ENCODE measurements at places on chromosomes 16 and 17. TPM values are rescaled to one million over a fixed set of nuclear protein-coding genes. Genes with fewer than 3 reads are reported as not detected.

GRCh38 chr17:6057562-6057961 is 12.6 kb upstream of the WSCD1 start:
- no peaks in the 10 kb centered on the region for H3K36me3 ChIP-seq
- no peak overlapping the region for H3K27ac ChIP-seq
- no peaks in the 10 kb centered on the region for H3K27me3 ChIP-seq
- H3K4me3 ChIP-seq: no peak overlapping the region
- no peak for DNase-seq

GRCh38 chr16:50259334-50260205 is 6.8 kb upstream of the ADCY7 start:
- DNase-seq: peak; percentile 48
- no peaks in the 10 kb centered on the region for H3K36me3 ChIP-seq
- H3K4me1 ChIP-seq: no peaks in the 10 kb centered on the region
- H3K27ac ChIP-seq: no peak overlapping the region
- no peak overlapping the region for H3K4me3 ChIP-seq

DNA sequence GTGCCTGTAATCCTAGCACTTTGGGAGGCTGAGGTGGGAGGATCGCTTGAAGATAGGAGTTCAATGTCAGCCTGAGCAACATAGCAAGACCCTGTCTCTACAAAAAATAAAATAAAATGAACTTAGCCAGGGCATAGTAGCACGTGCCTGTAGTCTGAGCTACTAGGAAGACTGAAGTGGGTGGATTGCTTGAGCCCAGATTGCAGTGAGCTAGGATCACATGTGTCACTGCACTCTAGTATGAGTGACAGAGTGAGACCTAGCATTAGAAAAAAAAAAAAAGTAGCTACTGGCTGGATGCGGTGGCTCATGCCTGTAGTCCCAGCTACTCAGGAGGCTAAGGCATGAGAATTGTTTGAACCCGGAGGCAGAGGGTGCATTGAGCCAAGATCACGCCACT is 6.0 kb downstream of the ADAP2 start:
- peaks cover 5% of the 10 kb centered on the region for H3K27me3 ChIP-seq
- H3K27ac ChIP-seq: no peak overlapping the region
- H3K4me3 ChIP-seq: no peak overlapping the region

- DNase-seq: peak; percentile 80
- no peaks in the 10 kb centered on the region for H3K27me3 ChIP-seq
- H3K4me1 ChIP-seq: peaks cover 10% of the 10 kb centered on the region
- no peak overlapping the region for H3K4me3 ChIP-seq
- H3K36me3 ChIP-seq: no peaks in the 10 kb centered on the region
Observed at GRCh38 chr16:70610273-70611223, 35.8 kb upstream of the IL34 start.

DNA sequence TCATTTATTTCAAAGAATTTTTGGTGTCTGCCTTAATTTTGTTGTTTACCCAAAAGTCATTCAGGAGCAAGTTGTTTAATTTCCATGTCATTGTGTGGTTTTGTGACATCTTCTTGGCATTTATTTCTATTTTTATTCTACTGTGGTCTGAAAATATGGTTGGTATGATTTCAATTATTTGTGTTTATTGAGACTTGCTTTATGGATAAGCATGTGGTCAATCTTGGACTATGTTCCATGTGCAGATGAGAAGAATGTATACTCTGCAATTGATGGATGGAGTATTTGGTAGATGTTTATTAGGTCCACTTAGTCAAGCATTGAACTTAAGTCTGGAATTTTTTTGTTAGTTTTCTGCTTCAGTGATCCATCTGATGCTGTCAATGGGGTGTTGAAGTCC is 383.0 kb downstream of the PMP22 start:
- no peak overlapping the region for H3K4me3 ChIP-seq
- DNase-seq: no peak
- H3K27ac ChIP-seq: no peak overlapping the region
- H3K27me3 ChIP-seq: no peaks in the 10 kb centered on the region

- H3K4me1 ChIP-seq: peaks cover 15% of the 10 kb centered on the region
- H3K4me3 ChIP-seq: no peak overlapping the region
- H3K36me3 ChIP-seq: peaks cover 19% of the 10 kb centered on the region
- no peak overlapping the region for H3K27ac ChIP-seq
- DNase-seq: no peak
Observed at GRCh38 chr17:18917506-18918032, 34.4 kb upstream of the SLC5A10 start.

DNA sequence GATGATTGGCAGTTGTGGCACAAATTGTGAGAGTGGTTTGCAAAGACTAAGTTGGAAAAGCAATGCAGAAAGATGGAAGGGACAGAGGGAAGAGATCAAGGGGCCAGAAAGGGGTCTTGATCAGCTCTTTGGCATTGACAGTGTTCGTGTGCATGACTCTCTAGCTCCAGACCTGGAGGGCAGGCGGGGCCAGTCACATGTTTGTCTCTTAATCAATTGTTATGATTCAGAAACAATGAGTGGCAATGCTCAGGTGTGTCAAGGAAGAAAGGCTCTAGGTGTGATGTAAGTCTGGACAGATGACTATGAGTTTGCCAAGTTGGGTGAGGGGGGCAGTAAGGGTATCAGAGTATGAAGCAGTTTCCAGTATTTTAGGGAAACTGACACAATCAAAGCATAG is 32.1 kb downstream of the WSB1 start:
- no peaks in the 10 kb centered on the region for H3K27me3 ChIP-seq
- H3K4me1 ChIP-seq: peaks cover 12% of the 10 kb centered on the region

DNA sequence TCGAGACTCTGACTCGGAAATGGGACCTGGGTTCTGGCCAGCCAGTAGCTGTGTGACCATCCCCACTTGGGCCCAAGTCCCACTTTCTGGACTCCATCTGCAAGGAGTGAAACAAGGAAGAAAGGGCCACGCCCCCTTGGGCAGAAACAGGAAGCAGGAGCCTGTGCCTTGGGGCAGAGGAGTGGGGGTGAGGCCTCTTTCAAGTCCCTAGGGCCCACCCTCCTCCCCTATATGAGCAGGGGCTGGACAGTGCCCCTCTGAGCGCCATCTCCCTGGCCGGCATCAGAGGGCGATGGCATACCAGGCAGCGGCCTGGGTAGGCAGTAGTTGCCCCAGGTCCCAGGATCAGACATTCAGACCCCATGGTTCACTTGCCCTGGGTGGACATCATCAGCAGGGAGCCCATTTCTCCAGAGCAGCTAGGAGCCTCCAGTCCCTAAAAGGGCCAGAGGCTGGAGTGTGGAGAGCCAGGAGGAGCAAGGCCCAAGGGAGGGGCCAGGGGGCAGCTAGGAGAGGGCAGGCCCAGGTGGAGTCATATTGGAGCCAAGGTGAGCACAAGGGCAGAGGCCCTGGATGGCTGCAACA is 7.1 kb downstream of the BCAR1 start:
- H3K36me3 ChIP-seq: no peaks in the 10 kb centered on the region
- no peaks in the 10 kb centered on the region for H3K27me3 ChIP-seq

DNA sequence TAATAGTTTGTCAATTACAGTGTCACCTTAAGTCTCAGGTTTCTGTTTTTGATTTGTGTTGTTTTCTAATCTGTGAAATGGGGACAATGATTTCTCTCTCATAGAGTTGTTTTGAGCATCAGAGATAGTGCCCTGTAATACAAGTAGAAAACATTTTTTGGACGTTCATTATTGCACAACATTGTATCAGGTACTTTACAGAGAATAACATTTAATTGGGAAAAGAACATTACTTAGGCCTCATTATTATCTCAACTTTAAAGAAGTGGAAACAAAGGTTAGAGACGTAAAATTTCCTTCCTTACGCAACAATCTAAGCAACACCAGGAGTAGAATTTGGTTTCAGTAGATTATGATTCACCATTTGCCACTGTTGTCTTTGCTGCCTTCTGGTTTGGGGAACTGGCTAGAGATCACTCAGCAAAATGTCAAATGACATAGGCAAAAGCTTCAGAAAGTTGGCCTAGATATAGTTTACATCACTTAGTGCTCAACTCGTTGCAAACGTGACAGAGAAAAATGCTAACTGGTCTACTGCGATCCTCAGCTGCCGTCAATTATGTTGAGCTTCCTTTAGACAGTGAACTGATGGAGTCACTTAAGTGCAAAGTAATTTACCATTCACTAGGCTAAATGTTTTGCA is 1026.8 kb downstream of the CDH11 start:
- no peak overlapping the region for H3K27ac ChIP-seq
- no peaks in the 10 kb centered on the region for H3K36me3 ChIP-seq
- no peak for DNase-seq
- H3K4me1 ChIP-seq: no peaks in the 10 kb centered on the region
- no peak overlapping the region for H3K4me3 ChIP-seq
- H3K27me3 ChIP-seq: no peaks in the 10 kb centered on the region

GRCh38 chr17:21345236-21345635 is 30.9 kb upstream of the KCNJ12 start:
- H3K4me3 ChIP-seq: no peak overlapping the region
- DNase-seq: no peak
- H3K27ac ChIP-seq: no peak overlapping the region
- no peaks in the 10 kb centered on the region for H3K27me3 ChIP-seq
- no peaks in the 10 kb centered on the region for H3K36me3 ChIP-seq
- H3K4me1 ChIP-seq: no peaks in the 10 kb centered on the region

DNA sequence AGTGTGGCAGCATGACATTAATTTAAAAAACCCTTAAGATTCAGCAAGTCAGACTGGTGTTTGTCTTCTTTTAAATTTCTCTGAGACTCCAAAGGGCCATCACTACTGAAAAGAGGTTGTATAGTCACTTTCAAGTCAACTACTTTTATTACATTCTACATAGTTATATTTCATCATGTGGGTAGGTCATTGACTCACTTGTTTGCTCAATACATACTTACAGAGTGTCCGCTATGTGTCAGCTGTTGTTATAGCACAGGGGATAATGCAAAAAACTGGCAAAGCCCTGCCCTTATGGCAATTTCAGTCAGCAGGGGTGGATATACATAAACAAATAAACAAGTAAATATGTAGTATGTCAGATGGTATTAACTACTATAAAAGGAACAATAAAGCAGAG is 2.5 kb upstream of the MYH4 start:
- H3K4me1 ChIP-seq: no peaks in the 10 kb centered on the region
- DNase-seq: no peak
- H3K4me3 ChIP-seq: no peak overlapping the region
- H3K27me3 ChIP-seq: no peaks in the 10 kb centered on the region

DNA sequence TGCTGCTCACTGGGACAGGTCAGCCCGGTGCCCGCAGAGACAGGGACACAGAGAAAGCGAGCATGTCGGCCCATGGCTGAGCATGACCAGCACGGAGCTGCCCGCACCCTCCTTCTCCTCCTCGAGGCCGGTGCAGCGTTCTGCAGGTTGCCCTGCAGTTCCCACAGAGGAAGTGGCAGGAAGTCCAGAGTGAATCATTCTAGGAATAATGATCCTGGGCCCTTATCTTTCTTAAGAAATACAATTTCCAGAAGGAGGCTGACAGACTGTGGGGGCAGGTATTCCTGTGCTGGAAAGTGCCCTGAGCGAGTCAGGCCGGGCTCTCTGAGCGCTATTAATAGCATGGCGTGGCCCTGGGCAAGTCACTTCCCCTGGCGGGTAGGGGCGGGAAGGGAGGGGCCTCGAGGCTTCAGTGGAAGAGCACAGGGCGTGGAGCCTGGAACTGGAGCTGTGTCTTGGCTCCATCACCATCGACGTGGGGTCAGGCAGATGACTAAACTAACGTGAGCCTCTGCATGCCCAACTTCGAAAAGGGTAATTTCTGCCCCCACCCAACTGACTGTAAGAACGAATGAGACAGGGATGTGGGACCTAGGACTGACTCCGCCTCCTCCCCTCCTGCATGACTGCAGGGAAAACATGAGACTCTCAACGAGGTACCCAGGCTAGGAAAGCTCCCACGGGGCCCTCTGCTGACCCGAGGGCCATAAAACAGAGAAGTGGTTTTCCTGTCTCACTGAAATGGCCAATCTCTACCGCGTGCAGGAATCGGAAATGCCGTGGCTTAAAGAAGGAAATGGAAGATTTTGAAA is 9.8 kb downstream of the TMEM204 start:
- H3K4me1 ChIP-seq: peaks cover 72% of the 10 kb centered on the region
- H3K36me3 ChIP-seq: no peaks in the 10 kb centered on the region
- peak; percentile 70 for DNase-seq
- peak overlapping the region; percentile 43 for H3K27ac ChIP-seq

DNA sequence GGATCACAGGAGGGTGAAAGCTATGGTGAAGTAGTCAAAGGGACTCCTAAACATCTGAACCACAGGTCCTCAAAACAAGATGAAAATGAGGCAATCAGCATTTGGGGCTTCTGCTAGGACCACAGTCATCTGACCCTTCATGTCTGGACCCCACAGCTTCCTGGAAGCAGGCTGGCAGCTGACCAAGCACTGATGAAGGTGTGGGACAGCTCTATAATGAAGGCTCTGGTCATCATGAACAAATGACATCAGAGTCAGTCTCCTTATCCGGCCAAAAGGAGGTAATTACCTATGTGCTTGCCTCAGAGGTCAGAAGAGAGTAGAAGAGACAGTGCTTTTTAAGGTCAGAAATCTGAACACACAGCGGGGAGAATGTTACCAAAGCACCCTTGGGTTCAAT is 101.2 kb upstream of the GNAO1 start:
- H3K36me3 ChIP-seq: no peaks in the 10 kb centered on the region
- no peak overlapping the region for H3K27ac ChIP-seq
- H3K27me3 ChIP-seq: no peaks in the 10 kb centered on the region
- no peaks in the 10 kb centered on the region for H3K4me1 ChIP-seq
- no peak for DNase-seq

DNA sequence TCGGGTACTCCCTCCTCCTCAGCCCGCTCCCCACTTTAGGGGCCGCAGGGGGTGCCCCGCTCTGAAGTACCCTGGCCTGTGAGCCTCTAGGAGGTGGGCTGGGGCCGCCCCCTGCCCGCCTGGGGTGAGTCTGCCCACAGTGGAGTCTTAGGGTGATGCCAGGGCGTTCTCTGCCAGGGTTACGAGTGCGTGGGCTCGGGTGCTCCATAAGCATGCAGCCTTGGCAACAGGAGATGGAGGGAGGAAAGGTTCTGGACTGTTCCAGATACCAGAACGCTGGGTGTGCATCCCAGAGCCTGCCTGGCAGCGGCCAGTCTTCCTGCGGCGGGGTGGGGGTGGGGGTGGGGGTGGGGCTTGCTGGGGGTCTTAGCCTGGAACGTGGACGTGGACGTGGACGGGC is 15.9 kb downstream of the CACNA1H start:
- no peaks in the 10 kb centered on the region for H3K36me3 ChIP-seq
- peaks cover 2% of the 10 kb centered on the region for H3K4me1 ChIP-seq
- DNase-seq: no peak

- H3K36me3 ChIP-seq: no peaks in the 10 kb centered on the region
- no peaks in the 10 kb centered on the region for H3K27me3 ChIP-seq
- H3K4me3 ChIP-seq: no peak overlapping the region
- no peak overlapping the region for H3K27ac ChIP-seq
- no peaks in the 10 kb centered on the region for H3K4me1 ChIP-seq
- DNase-seq: no peak
Observed at GRCh38 chr17:32590974-32591373, 104.2 kb downstream of the CDK5R1 start.

MT1A gene
- 273 TPM for polyA plus RNA-seq

SYT17 gene
- polyA plus RNA-seq: 2.4 TPM

SLFN14 gene
- polyA plus RNA-seq: not detected

DNAAF8 gene
- 2.7 TPM for polyA plus RNA-seq

WFDC1 gene
- polyA plus RNA-seq: 17.8 TPM

CRHR1 gene
- polyA plus RNA-seq: not detected

GNG13 gene
- polyA plus RNA-seq: not detected

CCL1 gene
- polyA plus RNA-seq: not detected

Data from adrenal gland (tissue), 19 donors.